AG04450 (cell line): ENCODE measurements at places on chromosomes 13 and 19.

- DNase-seq = no peak
These were observed 5.4 kb downstream of the TM9SF2 start for GRCh38 chr13:99506634-99507033.

DNA sequence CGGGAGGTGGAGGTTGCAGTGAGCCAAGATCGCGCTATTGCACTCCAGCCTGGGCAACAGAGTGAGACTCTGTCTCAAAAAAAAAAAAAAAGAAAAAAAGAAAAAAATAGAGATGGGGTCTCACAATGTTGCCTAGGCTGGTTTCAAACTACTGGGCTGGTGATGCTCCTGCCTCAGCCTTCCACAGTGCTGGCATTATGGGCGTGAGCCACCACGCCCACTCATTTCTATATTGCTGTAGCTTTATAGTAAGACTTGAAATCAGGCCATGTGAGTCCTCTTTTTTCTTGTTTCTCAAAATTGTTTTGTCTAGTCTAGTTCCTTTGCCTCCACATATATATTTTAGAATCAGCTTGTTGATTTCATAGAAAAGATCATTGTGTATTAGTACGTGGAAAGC, 18.3 kb downstream of the DNM2 start:
- no peak for DNase-seq

GRCh38 chr13:51819544-51819943, 15.6 kb upstream of the DHRS12 start:
- no peak for DNase-seq

- no peak for DNase-seq
These were observed 118.7 kb downstream of the RNF17 start for GRCh38 chr13:24882665-24883064.

DNA sequence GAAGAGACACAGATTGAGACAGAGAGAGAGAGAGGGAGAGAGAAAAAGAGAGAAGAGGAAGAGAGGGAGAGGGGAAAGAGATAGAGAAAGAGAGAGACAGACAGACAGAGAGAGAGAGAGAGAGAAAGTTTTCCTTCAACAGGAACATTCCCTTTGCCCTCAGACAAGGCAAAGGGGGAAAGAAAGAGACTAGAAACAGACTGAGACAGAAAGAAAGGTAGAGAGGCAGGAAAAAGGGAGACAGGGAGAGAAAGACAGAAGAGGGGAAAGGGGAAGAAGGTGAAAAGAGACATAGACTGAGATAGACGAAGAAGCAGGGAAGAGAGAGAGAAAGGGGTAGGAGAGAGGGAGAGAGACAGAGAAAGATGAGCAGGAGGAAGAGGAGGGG, 18.5 kb upstream of the ZNF175 start:
- DNase-seq = no peak

GRCh38 chr13:107124730-107125129, 556.8 kb upstream of the ARGLU1 start:
- DNase-seq = no peak

DNA sequence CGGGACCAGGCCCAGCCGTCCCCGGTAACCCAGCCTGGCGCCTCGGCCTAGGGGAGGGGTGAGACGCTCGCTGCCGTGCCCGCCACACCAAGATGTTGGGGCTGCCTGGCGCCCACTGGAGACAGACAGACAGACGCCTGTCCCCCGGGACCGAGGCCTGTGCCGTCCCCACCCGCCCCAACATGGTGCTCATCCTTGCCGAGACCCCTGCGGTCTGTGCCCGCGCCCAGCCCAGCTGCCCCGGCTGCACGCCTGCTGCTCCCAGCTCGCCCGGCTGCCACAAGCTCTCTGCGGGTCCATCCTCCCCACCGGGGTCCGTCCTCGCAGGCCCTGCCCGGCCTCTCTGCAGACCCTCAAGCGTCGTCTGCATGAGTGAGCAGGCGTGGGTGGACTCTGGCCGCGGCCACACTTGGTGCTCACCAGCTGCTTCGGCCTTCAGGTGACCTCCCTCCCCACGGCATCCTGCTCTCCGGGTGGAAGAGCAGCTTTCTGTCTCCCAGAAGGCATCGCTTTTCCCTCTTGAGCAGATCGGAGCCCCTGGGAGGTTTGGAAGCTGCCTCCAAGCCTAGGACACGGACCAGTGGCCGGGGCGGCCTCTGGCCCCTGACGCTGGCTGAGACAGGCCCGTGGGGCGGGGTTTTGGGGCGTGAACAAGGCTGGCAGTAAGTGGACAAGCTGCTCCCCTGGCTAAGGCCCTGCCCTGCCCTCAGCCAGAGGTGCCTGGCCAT, 6.7 kb upstream of the TMPRSS9 start:
- no peak for DNase-seq

DNA sequence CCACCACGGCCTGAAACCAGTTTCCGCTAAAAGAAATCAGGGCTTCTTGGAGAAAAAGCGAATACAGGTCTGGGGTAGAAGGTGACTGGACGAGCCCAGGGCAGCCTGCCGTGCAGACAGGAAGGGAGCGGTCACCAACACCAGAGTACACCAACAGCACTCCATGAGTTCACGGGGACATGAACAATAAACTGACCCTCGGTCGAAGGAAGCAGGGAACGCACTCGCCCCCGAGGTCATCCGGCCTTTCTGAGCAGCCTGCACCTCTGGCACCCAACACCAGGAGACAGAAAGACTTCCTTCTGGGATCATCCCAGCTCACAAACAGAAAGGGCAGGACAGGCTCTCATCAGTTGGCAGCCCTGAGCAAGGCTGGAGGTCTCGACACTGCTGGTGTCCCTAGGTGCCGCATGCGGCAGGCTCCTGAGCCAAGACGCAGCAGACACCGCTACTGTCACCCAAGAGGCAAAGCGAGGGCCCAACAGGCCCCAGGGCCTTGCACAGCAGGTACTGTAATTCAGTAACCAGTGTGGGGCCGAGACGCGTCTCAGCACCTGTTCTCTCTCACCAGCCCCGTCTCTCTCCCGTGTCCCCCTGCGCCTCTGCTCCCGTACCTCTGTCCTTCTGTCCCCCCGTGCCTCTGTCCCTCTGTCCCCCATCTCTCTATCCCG, 18.0 kb downstream of the DCUN1D2 start:
- DNase-seq = no peak

DNA sequence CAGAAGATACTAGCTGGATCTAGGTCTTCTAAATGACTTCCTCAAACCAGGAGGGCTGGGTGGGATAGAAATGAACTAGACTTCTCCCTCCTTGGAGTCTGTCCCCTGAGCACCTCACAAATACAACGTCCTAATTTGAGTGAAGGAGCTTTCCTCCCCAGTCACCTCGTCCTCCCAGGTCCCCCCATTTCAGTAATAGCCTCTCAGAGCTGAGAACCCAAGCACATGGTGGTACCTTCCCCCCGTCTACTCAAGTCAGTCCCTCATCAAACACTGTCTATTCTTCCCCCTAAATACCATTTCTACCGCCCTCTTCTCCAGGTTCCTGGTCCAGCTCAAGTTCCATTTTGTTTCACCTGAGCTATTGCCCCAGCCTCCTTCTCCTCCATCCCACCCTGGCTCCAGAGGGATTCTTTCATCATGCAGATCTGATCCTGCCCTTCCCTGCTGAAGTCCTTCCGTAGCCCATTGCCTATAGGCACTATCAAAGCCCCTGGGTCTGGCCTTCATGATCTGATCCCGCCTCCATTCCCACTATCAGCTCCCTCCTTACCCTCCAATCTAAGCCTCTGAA, 5.3 kb upstream of the PRKCG start:
- DNase-seq = no peak

DNA sequence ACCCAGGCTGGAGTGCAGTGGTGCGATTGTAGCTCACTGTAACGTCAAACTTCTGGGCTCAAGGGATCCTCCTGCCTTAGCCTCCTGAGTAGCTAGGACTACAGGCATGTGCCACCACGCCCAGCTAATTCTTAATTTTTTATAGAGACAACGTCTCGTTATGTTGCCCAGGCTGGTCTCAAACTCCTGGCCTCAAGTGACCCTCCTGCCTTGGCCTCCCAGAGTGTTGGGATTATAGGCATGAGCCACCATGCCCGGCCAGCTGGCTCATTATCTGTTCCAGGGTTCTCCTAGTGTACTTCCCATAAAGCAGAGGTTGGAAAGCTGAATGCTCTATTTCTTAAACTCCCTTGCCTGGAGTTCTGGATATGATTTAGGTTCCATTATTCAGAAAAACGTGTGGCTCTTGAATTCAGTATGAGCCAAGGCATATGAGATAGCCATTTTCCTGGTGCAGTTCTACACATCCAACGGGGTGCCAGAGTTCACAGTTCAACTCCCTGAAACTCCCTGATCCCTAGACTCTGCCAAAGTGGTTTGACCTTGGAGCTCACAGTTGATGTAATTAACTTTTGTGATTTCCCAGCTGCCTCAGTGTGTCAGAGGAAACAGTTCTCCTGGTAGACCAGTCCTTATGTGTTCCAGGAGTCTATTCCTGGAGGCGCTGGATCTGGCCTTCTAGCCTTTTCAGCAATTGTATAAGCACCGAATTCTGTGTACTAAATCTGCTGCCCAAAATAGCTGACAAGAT, 21.6 kb downstream of the GPR183 start:
- DNase-seq = no peak

DNA sequence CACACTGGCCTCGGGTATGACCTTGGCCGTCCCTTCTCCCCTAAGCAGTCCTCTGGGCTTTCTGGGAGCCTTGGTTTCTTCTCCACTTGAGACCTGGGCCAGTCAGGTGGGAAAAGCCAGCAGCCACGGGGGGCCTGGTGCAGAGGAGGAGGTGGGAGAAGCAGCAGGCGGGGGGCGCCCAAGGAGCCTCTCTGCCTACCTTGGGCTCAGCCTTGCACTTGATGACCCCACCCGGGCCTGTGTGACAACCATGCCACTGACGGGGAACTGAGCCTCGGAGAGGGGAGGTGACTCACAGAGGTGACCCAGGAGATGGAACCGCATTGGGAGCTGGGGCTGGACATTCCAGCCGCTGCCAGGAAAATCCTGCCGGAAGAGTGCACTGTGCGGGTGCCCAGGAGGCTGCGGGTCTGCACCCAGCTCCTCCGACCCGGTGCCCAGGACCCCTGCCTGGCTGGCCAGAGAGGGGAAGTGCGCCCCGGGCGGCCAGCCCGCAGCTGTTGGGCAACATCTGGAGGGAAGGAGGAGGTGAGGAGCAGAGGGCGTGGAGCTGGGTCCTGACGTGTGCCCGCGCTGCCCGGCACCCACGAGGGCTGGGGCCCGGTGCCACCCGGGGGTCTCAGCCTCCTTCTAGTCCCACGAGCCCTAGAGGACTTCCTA, 23.4 kb upstream of the SLC7A10 start:
- no peak for DNase-seq

DNA sequence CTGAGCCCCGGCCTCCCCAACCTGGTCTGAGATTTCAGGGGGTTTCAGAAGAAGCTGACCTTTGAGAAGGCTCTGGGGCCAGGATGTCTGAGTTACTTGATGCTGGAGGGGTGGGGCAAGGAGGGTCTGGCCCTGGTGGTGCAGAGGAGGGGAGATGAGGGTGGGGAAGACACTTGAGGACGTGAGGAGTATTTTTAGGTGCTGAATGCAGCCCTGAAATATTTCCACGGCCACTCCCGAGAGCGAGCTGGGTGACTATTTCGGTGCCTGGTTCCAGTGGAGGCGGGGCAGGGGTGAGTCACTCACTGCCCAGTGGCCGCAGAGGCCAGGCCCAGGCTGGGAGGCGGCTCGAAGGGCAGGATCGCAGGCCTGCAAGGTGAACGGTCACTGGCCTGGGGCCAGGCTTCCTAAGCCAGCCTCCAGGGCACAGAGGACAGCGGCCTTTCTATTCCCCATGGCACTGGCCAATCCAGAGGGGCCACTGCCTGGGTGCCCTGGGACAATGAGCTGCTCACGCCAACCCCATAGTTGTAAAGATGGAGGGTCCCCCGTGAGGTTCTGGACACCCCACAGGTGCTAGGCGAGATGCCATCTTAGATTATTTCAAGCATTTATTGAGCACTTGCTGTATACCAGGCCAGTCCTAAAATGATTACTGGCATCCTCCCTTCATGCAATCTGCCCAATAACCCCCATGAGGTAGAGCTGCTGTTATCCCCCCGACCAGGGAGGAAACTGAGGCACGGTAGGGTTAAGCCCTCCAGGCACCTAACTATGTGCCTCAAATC, 19.7 kb upstream of the JUND start:
- DNase-seq = no peak

- no peak for DNase-seq
These were observed 113.1 kb upstream of the FNDC3A start for GRCh38 chr13:48862572-48862971.

- no peak for DNase-seq
These were observed 393.1 kb downstream of the COG6 start for GRCh38 chr13:40048551-40048950.

DNA sequence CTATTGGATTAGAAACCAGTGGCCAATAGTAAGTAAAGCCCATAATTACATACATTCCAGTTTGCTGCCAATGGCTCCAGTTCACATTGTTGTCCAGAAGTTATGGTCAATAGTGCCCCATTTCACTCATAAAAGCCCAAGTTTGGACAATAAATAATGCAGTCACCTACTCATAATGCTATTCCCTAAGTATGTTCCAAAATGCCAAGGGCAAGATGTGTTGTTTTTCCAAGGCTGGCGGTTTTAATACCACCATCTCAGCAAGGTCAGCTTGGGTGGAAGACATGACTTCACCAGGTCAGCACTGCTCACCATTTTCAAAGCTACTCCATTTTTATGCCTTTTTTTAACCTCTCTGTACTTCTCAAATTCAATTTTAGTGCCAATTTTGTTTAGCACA, 32.7 kb downstream of the KCTD12 start:
- DNase-seq = no peak

DNA sequence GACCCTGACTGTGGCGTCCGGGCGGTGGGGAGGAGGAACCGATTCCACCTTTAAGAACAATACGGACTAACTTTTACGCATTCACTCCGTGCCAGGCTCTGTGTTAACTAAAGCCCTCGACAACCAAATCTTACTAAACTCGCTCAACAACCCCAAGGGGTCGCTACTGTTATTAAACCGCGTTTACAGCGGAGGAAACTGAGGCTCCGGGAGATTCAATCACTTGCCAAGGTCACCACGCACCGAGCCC, 1.2 kb downstream of the SAMD1 start:
- DNase-seq = no peak

- DNase-seq = no peak
These were observed 6.8 kb upstream of the LRFN1 start for GRCh38 chr19:39327363-39328045.

DNA sequence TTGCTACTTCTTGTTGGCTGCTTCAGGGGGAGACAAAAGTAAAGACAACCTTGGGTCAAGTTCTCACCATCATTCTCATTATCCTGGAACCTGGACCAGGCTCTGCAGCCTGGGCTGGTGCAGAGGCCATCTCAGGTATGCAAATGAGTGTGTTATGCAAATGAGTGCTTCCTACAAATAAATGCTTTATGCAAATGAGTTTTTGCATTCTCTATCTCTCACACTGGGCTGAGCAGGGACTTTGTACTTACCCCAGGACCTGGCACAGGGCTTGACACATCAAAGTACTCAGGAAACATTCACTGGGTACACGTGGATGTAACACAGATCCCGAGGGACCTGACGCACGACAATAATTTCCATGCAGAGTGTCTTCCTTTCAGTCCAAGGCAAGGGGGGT, 103.0 kb downstream of the DNAJC15 start:
- DNase-seq = no peak
